NAMALWA (cell line): ENCODE measurements at places on chromosomes 16 and 17.

DNA sequence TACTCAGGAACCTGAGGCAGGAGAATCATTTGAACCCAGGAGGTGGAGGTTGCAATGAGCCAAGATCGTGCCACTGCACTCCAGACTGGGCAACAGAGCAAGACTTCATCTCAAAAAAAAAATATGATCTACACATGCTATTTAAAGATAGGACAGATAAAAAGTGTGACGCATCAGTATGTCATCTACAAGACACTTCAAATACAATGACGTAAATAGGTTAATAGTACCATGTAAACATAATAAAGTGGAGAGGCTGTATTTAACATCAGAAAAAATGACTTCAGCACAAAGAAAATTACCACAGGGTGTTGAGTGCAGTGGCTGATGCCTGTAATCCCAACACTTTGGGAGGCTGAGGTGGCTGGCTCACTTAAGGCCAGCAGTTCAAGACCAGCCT is 20.2 kb downstream of the ZNF778 start:
- no peak for DNase-seq

DNA sequence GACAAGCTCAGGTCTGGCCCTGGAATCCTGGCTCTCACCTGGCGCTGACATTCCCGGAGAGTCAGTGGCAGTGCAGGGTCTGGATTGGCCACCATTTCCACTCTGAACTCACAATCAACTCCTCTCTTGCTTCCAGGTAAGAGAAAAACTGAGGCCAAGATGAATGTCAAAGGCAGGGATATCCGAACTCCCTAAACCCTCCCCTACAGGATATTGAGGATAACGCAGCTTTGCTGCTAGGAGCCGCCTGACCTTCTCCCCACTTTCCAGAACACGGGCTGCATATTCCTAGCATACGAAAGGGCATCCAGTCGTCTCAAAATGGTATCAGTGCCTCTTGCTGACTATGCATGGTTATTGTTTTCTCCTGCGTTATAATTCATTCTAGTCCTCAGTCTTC is 473.4 kb downstream of the SOX9 start:
- no peak for DNase-seq

DNA sequence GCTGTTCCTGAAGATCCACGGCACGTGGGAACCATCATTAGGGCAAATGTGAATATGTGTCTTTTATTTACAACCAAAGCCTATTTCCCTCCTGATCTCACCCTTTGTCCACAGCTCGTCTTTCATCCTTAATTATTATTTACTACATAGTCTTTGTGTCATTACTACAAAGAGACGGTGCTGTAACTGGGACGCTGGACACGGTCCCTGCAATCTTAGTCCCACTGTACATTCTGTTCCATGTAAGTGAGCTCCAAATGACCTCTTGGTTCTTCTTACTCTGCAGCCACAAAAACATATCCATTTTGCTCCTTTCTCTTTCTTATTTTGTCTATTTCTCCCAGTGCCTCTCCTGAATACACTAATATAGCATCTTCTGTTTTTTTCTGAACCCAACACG is 12.7 kb upstream of the KRT23 start:
- DNase-seq, result no peak

DNA sequence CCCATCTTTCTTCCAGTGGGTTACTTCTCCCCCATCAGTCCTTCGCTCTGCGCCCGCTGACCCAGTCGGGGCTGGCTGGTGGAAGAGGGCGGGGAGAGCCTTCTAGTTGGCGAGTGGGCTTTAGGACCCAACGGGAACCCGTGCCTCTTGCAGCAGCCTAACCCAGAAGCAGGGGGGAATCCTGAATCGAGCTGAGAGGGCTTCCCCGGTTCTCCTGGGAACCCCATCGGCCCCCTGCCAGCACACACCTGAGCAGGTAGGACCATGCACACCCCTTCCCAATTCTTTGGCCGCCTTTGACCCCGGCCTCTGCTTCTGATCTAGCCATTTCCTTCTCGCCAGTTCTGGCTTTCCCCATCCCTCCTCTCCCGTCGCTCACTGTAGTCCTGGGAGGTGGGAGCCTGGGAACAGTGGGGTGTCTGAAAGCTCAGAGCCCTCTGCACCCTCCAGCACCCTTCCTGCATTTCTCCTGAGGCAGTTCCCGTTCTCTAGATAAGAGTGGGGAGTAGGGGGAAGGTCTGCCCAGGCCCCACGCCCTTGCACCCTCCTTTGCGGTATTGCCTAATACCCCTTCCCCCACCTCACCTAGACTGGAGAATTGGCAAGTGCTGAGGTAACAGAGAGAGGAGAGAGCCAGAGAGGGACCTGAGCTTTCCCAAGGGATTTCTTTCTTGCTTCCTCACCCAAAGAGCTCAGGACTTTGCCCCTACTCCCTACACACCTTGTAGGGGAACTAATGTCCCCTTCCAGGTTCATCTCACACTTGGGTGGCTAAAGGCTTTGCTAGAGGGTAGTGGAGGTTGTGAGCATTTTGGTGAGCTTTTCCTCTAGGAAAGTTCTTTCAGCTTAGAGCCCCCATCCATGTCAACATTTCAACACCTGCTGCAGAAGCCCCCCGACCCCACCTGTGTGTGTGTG is at the start of gene RARA:
Gene RARA, plus strand, starts transcription at position 150 of the 918 bp plus-strand sequence. CDS start 22,039 bp downstream, outside the sequence.
- peak; percentile 50 for DNase-seq

DNA sequence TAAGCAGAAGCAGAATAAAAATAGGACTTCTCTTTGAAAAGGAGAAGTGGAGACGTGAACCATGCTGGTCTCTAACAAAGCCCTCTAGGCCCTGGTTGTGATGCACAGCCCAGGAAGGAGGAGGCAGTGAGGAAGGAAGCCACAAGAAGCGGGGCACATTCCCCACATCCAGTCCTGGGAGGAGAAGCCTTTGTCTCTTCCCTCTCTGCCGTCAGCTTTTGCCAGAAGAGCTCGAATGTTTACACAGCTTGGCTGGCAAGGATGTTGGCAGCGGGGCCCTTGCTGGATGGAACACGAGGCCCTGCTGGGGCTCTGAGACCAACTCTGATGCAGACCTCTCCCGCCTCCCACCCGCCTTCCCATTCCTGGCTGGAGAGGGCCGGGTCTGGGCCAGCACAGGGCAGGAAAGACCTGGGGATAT is 91.3 kb downstream of the MAF start:
- no peak for DNase-seq

DNA sequence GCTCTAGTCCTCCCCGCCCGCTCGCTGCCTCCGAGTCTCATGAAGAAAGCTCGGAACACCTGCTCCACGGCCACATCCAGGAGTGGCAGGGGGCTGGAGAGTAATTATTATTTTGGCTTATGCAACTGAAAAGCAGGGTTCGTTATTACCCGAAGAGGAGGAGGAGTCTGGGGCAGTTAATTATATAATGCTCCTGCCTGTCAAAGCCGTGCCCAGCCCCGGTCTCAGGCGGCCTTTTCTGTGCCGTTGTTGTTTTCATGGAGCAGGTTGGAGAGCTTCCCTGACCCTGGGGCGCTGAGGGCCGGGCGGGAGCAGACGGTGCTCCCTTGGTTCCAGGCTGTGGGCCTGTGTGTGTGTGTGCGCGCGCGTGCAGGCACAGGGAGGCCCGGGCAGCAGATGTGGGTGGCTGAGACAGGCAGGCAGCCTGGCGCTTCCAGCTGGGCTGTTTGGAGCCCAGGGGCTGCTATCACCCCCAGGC is 2.4 kb downstream of the JPH3 start:
- no peak for DNase-seq

GRCh38 chr16:87744750-87745514 is 20.9 kb downstream of the KLHDC4 start:
- DNase-seq, result no peak

DNA sequence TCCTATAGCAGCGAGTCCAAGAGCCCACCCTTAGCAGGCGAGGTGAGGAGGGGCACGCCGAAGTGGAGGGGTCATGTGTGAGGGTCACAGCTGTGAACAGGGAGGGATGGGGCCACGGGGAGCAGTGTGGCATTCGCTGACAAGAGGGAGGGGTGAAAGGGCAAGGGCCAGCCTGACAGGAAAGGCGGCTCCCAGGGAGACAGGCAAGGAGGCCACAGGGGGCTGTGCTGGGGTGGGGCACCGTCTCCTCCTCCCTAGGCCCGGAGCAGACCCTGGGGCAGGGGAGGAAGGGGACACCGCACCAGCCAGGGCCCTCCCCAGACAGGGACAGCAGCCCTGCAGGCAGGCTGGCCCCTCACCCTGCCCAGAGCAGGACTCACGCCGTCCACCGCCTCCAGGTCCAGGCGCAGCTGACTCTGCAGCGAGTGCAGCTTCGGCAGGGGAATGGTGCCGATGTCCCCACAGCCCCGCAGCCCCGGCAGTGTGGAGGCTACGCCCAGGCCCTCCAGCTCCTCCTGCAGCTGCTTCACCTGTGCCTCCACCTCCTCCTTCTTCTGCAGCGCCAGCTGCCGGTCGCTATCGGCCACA is 15.1 kb downstream of the GNPTG start:
- DNase-seq, result no peak

DNA sequence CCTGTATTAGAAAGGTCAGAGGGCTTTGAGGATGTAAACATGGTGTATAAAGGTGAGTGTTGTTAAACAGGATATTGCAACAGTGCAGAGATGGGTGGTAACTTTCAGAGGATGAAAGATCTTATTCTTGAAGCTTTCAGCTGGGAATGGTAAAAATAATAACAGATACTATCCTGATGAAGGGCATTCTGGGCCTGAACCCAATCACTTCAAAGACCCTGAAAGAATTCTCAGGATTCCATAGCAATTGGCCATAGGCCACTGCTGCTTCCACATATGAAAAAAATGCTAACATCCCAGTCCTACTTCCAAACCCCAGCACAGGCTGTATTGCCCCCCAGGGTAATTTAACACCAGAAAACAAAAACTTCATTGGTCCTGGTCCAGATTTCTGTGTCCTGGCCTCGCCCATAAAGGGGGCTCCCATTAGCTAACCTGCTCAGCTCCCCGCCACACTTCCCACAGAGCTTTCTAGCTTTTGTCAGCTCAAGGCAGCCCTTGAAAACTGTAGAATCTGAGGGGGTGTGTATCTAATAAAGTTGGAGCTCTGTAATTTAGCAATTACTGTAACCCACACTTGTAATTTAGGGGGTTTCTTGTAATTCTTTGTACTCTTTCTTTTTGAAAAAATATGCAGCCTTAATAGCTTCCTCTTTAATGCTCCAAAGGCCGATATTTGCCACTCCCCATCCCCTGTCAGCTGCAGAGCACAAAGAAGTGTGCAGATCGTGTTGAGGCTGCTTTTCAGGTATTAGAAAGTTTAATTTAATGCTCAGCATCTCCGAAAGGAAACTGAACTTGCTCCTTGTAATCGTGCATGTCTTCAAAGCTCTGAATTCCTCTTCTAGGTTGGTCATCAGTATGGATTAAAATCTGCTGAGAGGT is 371.5 kb downstream of the SEC14L1 start:
- no peak for DNase-seq

DNA sequence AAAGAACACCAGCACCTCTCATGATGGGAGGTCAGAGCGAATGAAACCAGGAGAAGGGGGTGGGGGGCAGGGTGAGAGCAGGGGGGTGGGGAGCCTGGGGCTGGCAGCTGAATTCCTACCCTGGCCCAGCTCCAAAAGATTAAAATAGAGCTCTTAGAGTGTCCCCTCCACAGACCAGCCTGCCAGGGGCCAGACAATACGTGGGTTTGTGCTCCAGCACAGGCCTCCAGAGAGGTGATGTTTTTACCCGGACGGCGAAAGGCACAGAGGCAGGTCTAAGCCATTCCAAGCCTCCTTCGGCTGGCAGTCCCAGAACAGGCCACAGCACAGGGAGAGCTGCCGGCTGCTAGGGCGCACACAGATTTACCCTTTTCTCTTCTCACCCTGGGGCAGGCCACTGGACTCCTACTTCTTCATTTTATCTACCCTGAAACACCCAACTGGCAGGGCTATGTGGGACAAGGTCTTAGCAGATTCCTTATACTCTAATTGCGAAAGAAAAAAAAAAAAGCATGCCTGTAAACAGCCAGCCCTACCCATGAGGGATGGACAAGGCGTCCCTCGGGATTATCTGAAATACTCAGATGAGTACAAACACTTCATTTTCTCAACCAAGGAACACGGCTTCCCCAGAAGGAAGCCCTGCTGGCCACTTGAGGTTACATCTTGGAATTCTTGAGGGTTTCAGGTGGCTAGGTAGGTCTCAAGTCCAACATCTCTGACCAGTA is 71.9 kb upstream of the NOG start:
- DNase-seq, result no peak

DNA sequence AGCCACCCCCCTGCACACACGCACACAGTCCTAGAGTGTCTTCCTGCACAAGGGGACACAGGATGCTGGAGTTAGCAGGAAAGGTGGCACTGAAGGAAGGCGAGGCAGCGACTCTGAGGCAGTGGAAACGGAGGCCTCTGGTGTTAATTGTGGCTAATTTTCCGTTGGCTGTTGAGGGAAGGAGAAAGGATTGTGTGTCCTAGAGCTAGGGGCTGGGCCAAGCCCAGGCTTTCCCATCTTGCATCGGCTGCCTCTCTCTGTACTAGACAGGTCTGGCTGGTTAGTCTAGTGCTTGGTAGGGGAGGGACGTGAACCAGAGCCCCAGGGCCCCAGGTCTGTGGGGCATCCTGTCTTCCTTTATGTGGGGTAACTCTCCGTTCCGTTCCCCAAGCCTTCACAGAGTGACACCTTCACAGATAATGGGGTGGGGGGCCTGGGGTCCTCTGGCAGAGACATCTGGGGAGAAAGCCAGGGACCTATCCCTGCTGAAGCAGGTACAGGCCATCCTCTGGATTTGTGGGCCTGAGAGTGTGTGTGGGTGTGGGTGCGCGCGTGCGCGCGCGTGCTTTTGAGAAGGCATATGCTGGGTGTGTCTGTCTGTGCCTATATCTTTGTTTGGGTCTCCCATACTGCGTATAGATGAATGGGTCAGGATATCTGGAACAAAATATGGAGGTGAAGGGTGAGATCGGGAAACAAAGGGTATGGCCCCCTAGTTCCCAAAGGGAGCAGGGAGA is at the start of gene CHD3:
Gene CHD3, plus strand, starts transcription at position 606 of the 737 bp plus-strand sequence. CDS start 212 bp downstream, outside the sequence.
- DNase-seq, result no peak

- DNase-seq, result no peak
Measured at GRCh38 chr16:50437769-50438437, 69.1 kb upstream of the BRD7 start.

DNA sequence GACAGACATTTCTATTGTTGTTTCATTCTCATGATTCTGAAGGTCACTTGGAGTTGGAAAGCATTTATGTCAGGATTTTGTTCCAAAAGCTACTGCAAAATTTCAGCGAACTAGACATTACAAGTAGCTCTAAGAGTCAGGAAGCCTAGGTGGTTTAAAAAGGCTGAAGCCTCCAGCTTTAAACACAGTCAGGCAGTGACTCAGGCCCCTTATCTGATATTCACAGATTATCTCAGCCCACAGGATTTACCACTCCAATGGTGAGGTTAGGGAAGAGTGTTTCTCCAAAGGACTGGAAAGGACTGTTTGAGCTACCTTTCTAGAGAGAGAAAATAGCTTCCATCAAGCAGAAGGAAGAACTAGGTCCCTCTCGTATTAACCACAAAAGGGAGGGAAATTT is 624.4 kb upstream of the C16orf82 start:
- no peak for DNase-seq

- no peak for DNase-seq
Measured at GRCh38 chr17:62708587-62708986, 81.1 kb downstream of the MRC2 start.
